ENCODE measurements at places on chromosomes 1 and 21.
A peak's percentile ranks its signal among the peaks of the same experiment; 100 is the strongest.

GRCh38 chr21:39103689-39104088, 79.6 kb downstream of the PSMG1 start:
- DNase-seq: no peak

GRCh38 chr1:235368428-235368827, 1.2 kb downstream of the TBCE start:
- no peak for DNase-seq

GRCh38 chr1:38559446-38560165, 300.0 kb downstream of the RRAGC start:
- no peak for DNase-seq

DNA sequence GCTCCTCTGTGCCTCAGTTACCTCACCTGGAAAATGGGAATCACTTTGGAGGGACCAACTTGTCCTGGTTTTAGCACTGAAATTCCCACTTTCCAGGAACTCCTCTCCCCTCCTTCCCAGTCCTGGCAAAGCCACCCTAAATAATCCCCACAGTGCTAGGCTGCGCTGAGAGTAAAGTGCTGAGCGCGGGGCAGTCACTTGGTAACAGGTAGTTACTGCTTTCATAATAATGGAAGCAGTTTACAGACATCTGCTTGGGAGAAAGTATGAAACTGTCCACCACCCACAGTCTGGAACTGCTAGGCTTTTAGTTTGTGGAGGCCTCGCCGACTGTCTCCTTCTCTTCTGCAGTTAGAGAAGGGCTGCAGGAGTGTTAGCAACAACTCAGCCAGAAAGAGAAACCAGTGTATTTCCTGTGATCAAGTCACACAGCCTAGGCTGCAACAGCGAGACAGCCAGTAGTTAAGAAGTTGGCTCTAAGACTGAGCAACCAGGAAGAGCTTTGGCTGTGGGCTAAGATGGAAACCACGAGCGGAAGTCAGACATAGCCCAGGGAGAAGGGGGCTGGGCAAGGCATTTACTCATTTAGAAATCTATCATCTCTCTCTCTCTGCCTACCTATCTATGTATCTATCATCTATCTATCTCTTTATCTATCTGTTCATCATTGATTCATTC, 30.8 kb upstream of the ABCG1 start:
- peak; percentile 57 for DNase-seq

DNA sequence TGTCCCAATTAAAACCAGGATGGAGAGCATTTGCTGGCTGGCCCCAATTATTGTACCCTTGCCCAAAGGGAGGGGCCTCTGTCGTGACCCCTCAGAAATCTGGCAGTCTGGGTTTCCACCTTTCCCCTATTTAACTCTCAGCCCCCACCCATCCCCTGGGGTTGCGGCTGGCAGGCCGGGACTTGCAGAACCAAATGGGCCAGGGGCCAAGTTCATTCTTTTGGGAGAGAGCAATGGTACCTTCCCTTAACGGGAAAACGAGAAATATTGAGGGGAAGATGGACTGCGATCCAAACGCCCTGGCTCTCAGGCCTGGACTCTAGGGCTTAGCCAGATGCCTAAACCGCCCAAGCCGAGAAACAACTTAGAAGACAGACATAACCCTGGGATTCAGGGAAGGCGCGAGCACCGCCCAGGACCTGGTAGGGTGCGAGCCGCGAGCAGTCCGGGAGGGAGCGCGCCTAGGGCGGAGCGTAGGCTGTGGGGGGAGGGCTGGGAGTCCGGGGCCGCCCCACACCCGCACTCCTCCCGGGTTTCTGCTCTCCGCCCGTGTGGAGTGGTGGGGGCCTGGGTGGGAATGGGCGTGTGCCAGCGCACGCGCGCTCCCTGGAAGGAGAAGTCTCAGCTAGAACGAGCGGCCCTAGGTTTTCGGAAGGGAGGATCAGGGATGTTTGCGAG, at the start of gene SLC27A3:
SLC27A3 (plus strand) TSS at position 628 of the 678 bp plus-strand sequence. CDS start 91 bp downstream, outside the sequence.
- DNase-seq: no peak

GRCh38 chr1:150628766-150629114, 672 bp downstream of the ENSA start:
- DNase-seq: no peak

GRCh38 chr1:21775985-21776562, 6.9 kb downstream of the USP48 start:
- DNase-seq: no peak

DNA sequence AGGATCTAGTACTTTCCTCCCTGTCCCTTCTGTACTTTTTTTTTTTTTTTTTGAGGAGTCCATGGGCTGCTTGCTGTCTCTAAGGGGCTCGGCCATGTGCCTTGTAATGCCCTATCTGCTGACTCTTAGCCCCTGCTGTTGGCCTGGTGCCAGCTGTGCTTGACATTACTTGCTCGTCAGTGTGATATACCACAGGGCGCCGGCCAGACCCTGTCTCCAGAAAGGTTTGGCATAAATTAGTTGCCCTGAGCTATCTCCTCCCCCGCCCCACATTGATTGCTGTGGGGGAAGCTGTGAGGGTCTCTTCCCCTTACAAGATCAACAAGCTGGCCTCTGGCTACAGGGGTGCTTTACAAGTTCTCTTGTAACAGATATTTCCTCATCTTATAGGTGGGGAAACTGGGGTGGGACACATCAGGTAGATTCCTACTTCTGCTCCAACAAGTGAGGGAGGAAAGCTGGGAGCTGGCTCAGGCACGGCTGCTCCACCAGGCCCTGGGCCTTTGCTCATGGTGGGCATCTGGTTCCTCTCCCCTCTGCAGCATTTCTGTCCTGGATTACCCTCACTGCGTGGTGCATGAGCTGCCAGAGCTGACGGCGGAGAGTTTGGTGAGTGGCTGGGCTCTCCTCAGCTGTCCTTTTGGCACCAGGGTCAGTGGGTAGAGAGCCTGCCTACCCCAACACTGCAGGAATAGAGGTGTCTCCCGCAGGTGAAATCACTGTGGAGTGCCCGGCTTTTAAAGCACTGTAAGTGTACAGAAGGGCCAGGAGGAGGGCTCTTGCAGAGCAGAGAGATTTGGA, 15.6 kb downstream of the STRIP1 start:
- no peak for DNase-seq

DNA sequence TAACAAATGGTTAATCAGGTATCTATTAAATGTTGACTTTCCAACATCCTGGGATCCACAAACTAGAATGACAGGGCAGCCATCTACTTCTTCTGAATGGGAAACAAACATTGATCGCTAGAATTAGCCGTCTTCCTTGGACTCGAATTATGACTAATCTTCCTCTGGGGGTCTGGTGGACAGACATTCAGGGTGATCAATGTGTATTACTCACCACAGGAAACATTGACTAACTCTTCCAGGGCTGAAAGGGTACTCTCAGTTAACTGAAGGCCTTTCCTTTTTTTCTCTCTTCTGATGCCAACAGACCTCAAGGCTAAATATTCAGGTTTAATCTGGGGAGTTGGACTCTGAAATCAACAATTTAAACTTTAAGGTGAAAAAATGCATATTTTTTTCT, 9.5 kb downstream of the NOL9 start:
- DNase-seq: no peak

DNA sequence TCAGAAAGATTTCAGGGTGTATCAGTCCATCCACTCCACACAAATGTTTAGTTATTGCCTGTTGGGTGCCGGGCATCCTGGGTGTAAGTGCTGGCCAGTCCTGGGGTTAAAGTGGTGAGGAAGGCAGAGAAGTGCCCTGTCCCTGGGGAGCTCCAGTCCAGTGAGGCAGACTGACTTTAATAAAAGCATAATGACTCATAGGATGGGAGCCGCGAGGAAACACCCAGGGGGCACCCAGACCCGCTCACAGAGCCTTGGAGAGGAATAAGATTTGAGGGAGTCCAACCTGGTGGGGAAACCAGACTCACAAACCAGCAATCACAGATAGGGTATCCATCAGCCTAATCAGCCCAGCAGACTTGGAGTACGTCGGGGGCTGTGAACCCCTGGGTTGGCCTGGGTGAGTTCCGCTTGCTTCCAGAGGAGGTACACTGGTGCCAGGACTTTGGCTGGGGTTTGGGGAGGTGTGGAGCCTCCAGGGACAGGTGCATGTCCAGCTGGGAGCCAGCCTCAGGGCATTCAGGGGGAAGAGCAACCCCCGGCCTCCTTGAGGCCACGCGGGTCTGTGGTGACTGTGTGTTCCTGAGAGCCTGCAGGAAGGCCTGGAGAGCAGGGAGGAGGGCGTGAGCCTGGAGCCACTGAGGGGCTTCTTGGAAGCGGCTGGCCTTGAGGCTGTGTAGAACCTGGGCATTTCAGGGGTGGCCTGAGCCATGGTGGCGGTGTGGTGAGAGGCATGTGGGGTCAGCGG, 3.7 kb downstream of the PEAR1 start:
- DNase-seq: no peak

DNA sequence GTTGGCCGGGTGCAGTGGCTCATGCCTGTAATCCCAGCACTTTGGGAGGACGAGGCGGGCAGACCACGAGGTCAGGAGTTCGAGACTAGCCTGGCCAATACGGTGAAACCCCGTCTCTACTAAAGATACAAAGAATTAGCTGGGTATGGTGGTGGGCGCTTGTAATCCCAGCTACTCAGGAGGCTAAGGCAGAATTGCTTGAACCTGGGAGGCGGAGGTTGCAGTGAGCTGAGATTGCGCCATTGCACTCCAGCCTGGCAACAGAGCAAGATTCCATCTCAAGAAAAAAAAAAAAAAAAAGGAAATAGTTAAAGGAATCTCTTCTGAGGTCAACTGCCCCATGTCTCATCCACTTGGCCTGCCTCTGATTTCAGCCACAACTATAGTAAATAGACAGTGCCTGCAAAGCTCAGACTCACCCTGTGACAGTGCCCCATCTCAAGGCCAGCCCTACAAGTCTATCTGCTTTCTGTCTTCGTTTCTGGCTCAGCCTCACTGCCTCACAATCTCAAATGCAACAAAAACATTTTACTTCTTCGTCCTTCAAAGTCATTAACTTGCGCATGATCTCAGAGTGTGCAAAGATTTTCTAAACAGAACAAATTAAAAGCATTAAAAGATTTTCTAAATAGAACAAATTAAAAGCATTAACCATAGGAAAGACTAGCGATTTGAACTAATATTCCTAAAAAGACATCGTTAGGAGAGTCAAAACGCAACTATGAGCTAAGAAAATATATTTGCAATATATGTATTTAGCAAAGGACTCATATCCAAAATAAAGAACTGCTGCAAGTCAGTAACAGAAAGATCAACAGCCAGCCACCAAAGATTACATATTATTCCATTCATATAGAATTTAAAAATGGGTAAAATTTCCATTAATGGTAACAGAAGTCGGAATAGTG, 65.0 kb upstream of the PRDX6 start:
- no peak for DNase-seq

GRCh38 chr1:212207118-212207517, 78.1 kb upstream of the PPP2R5A start:
- no peak for DNase-seq

DNA sequence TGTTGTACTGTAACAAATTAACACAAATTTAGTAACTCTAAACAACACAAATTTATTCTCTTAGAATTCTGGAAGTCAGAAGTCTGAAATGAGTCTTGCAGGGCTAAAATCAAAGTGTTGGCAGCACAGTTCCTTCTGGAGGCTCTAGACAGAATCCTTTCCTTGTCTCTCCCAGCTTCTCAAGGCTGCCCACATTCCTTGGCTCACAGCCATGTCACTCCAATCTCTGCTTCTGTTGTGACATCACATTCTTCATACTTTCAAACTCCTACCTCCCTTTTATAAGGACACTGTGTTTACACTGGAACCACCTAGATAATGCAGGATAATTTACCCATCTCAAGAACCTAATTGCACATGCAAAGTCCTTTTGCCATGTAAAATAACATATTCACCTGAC, 225.0 kb upstream of the PRMT6 start:
- no peak for DNase-seq

DNA sequence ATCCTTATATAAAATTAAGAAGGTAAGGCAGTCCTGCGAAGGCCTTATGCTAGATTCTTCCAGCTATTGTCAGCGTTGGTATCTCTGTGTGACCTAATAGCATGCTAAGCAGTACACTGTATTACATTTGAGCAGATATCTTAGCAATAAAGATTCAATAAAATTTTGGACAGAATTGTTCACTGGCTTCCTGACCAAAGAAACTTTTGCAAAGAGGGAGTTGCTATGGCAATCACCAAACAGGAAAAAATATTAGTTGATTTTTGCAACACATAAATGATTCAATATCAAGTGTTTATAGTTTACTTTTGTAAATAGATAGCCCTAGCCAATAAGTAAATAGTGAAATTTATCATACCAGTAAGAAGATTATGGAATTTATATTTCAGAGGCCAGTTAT, 31.0 kb upstream of the PLEKHO1 start:
- no peak for DNase-seq

DNA sequence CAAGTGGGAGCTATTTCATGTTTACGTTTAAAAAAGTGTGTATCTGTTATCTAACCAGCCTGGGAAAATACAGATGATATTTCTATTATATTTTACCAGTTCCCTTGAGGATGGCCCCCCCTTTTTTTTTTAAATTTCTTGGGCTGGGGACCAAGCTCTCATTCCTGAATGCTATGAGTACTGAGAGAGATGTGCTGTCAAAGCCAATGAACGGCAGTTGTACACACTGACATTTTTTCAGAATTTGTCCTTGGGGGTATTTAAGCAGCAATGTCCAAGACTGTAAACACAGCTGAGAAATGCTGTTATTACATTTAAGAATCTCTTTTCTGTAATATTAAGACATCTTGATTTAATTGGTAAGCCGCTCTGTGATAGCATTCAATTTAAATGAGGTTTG, 177.9 kb downstream of the ST6GALNAC3 start:
- no peak for DNase-seq

- no peak for DNase-seq
Observed at GRCh38 chr1:12528021-12528852, 89.8 kb downstream of the DHRS3 start.

DNA sequence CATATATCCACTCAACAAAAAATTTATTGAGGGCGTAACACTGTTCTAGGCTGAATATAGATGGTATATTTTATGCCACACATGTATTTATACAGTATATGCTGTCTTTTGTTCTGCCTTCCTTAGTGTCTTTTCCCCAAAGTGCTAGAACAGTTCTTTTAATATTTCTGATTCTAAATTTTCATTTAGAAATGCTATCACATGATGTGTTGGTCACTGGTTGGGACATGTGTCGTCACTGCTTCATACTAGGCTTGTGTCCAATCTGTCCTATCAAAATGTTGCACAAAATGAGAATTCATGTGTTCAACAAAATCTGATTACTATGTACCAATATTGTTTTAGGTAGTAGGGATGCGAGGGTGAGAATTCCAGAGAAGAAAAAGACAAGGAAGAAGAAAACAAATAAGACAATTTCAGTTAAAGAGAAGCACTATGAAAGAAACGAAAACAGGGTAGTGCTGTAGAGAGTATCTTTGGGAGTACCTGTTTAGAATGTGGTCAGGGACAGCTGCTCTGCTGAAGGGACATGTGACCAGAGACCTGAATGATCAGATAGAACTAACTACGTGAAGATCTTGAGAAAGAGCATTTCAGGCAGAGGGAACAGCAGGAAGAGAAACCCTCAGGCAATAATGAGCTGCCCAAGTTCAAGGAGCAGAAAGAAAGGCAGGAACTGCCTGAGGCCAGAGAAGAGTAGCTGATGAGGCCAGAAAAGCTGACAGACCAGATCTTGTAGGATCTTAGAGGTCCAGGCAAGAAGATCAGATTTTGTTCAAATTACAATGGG, 1.3 kb downstream of the KMO start:
- no peak for DNase-seq
